ENCODE measurements at places on chromosomes 13 and 19.

GRCh38 chr13:37344056-37344455, 238.6 kb upstream of the CSNK1A1L start:
- H3K27ac ChIP-seq: no peak overlapping the region
- no peaks in the 10 kb centered on the region for H3K36me3 ChIP-seq
- peaks cover 4% of the 10 kb centered on the region for H3K4me1 ChIP-seq
- H3K4me3 ChIP-seq: no peak overlapping the region

DNA sequence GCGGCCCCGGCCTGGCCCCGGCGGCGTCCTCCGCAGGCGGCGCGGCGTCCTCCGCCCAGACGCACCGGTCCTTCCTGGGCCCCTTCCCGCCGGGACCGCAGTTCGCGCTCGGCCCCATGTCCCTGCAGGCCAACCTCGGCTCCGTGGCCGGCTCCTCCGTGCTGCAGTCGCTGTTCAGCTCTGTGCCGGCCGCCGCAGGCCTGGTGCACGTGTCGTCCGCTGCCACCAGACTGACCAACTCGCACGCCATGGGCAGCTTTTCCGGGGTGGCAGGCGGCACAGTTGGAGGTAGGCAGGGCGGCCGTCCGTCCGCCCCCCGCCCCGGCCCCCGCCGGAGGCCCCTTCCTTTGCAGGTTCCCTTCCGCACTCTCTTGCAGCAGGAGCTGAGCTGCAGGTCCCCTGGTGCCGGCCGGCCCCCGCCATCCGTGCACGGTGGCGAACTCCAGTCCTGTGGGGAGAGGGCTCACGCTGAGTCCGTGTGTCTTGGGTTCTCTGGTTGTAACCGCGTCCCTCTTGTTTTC, 9.2 kb downstream of the PLEKHJ1 start:
- H3K36me3 ChIP-seq: no peaks in the 10 kb centered on the region
- no peak overlapping the region for H3K4me3 ChIP-seq
- no peaks in the 10 kb centered on the region for H3K27me3 ChIP-seq
- no peak for DNase-seq
- no peaks in the 10 kb centered on the region for H3K4me1 ChIP-seq

GRCh38 chr19:17259118-17259780, 5.3 kb downstream of the USHBP1 start:
- no peak for DNase-seq
- no peaks in the 10 kb centered on the region for H3K27me3 ChIP-seq
- H3K4me1 ChIP-seq: no peaks in the 10 kb centered on the region
- H3K4me3 ChIP-seq: no peak overlapping the region
- H3K36me3 ChIP-seq: no peaks in the 10 kb centered on the region
- no peak overlapping the region for H3K27ac ChIP-seq

GRCh38 chr19:34041925-34042521, 130.3 kb upstream of the LSM14A start:
- no peak overlapping the region for H3K4me3 ChIP-seq

- H3K36me3 ChIP-seq: no peaks in the 10 kb centered on the region
- no peaks in the 10 kb centered on the region for H3K27me3 ChIP-seq
- H3K4me3 ChIP-seq: no peak overlapping the region
- DNase-seq: no peak
Observed at GRCh38 chr13:62176051-62176450, 760.4 kb upstream of the PCDH20 start.
